ENCODE measurements at places on chromosomes 7 and 10.

DNA sequence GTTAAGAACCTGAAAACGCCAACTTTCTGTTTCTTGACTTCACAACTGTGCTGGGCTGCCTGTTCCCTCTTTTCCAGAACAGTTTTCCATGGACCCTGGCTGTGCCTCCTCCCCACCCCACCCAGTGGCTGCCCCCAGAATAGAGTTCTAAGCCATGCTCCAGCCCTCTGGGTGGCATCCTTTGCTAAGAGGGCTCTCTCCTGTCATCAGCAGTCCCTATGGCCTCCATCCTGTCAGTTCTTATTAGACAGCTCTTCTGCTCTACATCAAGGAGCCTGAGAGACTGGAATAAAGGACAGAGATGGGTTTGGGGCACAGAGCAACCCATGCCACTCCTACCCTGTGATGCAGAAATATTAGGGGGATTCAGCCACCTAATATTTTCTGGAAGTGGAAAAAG is 13.9 kb upstream of the LRRC4 start:
- no peak for DNase-seq

DNA sequence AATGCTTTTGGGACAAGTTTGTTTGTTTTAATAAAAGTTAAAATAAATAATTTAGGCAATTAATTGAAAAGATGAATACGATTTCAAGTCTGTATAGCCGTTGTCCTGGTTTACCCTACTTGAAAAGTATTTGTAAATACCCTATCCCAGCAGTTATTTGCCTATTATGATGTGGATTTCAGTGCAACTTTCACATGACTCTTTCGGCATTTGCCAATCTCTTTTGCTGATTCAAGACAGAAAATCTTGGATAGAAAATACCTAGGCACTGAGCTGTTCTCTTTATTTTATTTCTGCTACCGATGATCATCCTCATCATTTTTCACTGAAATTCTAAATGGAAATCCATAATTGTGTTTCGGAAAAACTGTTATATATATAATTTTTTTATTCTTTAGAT is 125.9 kb upstream of the FZD8 start:
- no peak for DNase-seq

DNA sequence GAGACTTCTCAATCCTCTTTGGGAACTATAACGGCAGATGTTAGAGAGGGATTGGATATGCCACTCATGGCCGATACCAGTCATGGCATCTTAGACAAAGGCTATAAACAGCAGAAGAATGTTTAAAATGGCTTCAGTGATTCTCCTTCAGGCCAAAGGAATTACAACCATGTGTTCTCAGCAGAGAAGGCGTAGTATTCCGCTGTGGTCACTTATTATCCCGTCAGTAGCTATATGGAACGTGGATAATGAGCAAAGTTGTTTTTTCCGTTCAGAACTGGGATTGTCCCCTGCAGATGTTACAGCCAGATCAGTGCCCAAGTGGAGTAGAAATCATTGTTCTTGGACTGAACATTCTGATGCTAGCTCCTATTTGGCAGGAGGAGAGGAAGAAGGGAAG is 43.1 kb downstream of the TEX36 start:
- DNase-seq = no peak

- DNase-seq = no peak
Measured at GRCh38 chr10:84948644-84949043, 620.3 kb downstream of the CCSER2 start.

DNA sequence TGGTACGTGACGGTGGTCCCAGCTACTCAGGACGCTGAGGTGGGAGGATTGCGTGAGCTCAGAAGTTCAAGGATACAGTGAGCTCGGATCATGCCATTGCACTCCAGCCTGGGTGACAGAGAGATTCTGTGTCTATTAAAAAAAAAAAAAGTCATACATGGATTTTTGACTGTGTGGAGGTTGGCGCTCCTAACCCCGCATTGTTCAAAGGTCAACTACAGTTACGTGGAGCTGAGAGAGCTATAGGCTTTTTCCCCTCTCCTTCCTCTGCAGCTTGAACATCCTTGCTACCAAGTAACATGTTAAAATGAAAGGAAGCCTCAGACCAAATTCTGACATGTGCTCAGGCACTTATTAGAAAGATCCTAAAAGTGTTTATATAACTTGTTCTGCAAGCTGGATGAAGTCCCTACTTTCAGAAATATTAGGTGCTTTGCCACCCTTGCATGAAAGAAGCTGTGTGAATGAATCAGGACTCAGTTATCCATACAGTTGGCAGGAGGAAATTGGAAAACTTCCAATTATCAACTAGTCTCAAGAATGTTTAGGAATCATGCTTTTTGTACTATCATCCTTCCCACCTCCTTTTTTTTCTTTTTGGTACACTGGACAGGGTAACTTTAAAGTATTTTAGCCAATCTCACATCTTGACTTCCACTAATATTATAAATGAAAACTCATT is 12.5 kb upstream of the ST7 start:
- no peak for DNase-seq

DNA sequence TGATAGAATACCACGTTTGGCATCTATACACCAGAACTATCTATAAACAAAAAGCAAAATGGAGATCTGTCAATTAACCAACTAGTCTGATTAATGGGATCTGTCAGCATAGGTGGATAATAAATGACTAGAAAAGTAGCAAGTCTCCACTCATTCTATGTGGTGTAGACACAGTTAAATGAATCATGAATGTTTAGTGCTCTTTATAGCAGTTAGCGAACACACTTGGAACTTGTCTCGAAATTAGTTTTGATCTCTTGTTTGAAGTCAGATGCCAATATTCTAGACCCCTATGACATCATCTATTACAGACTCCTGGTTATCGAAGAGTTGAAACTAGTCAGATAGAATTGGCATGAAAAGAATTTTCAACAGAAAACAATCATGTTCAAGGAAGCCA is 259.7 kb downstream of the AHR start:
- no peak for DNase-seq

DNA sequence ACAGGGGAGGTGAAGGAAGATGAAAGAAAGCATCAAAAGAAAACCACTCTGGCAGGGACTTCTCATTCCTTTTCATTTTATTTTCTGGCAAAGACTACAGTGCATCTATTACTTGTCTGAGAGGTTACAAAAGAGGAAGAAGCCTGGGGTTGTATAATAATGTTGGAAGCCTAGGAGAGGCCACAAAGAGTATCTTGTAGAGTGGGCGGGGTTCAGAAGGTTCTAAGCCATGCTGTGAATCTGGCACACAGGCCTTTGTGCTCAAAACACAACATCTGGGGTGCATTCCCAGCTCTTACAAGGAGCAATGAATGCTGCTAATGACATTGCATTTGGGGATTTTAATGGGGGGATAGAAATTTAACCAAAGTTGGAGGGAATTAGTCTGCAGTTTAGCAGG is 49.4 kb downstream of the MRPL32 start:
- no peak for DNase-seq

DNA sequence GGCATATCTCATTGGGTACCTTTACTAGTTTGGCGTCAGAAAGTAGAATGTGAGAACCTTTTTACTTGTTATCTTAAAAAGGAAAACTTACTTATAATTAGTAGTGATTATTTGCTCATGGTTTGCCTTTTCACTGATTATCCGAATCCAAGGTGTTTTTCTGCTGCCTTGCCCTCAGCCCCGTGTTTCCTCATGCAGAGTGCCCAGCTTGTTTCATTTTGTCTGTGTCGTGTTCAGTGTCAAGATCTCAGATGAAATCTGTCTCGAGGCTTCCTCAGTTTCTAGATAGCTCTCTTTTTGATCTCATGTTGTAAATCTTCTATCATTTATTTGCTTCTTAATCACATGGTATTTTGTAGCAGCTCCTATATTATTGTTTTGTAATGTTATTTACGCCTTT is 30.1 kb downstream of the RPA3 start:
- DNase-seq = no peak

DNA sequence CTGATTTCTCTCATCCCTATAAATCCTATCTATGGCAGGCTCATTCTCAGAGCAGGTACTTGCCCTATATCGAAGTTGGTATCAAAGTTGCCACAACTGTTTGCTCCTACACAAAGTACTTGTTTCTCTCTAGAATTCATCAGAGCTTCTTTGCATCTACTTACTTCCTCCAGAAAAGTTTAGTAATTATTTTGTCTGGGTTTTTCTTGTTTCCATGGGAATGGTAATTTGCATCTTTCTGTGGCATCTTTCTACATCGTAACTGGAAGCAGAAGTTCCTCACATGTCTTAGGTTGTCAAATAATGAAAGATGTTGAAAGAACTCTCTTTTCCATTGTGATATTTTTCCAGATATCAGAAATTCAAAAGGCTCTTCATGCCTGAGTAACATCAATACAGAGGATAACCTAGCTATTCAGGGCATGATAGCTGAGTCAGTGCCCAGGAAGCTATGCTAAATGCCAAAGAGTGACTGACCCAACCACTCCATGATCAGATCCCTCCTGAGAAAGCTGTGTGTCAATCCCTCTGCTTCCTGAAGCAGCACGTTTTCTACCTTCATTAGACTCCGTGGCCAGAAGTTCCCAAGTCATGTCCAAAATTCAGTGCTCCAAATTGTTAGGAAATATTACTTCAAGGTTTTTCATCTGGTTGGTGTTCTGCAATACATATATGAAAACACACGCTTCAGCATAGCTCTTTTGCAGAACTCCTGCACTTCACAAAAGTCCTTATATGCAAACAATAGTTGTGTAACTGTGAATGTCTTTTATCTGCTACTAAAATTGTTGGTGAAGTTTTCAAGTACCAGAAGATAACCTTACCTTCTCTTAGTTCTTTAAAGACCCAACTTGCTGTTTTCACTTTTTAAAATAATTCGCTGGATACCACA is 216.5 kb downstream of the VTI1A start:
- no peak for DNase-seq

DNA sequence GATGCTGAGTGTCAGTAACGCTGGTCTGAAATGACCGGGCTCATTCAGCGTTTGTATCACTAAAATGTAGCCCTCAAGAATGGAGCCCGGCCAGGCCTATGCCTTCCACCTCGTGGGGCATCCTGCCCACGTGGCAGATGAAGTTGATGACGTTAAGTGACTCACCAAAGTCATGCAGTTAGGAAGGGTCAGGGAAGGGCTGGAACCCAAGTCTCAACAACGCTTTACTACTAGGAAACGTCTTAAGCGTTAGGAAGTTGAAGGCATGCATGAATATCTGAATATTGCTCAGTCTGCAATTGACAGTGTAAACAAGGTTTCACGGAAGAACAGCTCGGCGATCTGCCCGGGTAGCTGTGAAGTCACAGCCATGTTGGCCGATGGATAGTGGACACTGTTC is 14.0 kb upstream of the UBE3C start:
- no peak for DNase-seq

DNA sequence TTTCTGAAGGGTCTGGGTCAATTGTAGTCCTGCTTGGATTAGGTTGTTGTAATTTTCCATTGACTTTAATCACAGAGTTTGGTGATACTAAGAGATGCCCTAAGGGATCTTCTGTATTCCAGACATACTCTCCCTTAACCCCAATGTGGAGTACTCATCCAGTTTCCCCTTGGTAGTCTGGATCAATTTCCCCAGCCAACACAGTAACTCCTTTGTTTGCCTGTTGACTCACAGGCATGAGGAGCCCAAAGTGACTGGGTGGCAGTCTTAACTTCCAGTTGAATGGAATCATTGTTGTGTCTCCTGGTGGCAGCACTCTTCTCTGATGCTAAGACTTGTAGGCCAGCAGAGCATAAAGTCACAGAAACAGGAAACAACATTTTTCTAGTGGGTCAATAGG is 41.5 kb upstream of the PIK3CG start:
- no peak for DNase-seq

DNA sequence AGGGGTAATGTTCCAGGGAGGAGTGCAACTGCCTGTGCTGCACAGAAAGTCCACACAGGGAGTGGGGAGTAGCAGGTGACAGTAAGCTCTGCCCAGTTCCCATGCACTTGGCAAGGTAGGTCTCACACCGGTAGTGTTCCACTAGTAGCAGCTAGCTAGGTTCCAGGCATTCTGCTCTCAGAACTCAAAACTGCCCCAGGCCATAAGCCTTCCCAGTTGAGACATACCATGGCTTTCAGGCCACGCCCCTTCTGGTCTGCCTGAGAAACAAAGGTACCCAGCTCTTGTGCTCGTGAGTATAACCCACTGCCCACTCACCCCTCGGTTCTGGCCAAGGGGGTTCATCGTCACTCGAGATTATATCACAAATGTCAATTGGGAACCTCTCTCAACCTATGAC is 12.6 kb downstream of the CASP7 start:
- no peak for DNase-seq

GRCh38 chr10:88193018-88193417 is 329.6 kb downstream of the PTEN start:
- DNase-seq = no peak

DNA sequence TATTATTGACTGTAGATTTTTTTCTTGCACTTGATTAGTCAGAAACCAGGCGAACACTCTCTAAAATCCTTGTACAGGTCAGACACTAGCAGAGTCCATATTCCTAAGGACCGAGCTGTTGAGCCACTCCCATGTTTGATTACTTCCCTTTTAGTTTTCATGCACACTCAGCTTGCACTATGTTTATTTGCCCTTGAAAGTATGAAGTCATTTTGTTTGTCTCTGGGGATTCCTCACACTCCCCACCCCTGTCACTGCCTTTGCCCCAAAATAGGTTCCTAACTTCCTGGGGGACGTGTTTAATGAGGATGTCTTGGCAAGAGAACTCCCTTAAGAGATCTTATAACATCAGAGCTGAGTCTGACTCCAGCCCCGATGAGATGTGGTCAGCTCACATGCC is 182.1 kb downstream of the EVX1 start:
- no peak for DNase-seq

GRCh38 chr7:46035166-46035565 is 114.1 kb upstream of the IGFBP3 start:
- no peak for DNase-seq

DNA sequence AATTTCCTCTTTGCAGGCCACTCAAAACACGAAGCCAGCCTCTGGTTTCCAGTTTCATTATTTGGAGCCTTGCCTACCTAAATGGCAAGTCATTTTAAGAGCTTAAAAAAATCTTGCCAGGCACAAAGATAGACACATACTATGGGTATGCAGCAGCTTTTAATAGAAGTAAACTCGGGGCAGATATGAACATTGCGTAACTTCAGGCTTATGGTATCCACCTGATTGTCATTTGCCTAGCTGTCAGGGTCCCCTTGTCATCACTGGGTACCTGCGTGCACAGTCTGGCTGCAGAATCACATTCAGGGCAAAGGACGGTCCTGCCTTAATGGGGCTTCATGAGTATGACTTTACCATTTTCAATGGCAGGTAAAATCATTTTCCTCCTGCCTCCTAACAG is 466.1 kb upstream of the NRP1 start:
- no peak for DNase-seq

DNA sequence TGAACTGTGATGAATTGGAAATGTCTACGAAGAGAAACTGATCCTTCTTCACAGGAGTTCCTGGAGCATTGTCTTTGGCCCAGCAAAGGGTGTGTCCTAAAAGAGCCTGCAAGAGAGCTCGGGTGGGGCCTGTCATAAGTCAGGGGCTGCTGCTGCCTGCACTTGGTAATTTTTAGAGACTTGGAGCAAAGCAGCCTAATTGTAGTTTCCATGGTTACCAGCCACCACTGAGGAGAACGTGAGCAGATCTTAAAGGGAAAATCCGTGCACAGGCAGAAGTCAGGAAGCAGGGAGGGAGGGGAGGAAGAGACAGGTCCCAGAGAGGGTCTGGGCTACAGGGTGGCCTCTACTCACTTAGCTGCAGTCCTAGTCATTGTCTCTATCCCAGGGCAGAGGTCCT is 463.6 kb downstream of the PLXNA4 start:
- DNase-seq = no peak
